ENCODE measurements at places on chromosomes 11 and 22. TPM values are rescaled to one million over a fixed set of nuclear protein-coding genes. Genes with fewer than 3 reads are reported as not detected.

The MORC2 gene
- total RNA-seq: 22.7 TPM

The ZNF214 gene
- total RNA-seq: 1.4 TPM

The IL18 gene
- 1.5 TPM for total RNA-seq

- DNase-seq: no peak
- peaks cover 5% of the 10 kb centered on the region for H3K27me3 ChIP-seq
- H3K4me3 ChIP-seq: no peak overlapping the region
- 0 out of 2 replicates have a peak, but pooled peaks cover 6% of the 10 kb centered on the region for H3K36me3 ChIP-seq
- no peak overlapping the region for H3K27ac ChIP-seq
- H3K4me1 ChIP-seq: peaks cover 44% of the 10 kb centered on the region
These were observed 42.2 kb upstream of the CD44 start for GRCh38 chr11:35096723-35097122.

GRCh38 chr11:76714493-76714892, 43.9 kb upstream of the LRRC32 start:
- no peak overlapping the region for H3K27ac ChIP-seq
- H3K27me3 ChIP-seq: peaks cover 30% of the 10 kb centered on the region
- no peaks in the 10 kb centered on the region for H3K4me1 ChIP-seq
- H3K4me3 ChIP-seq: no peak overlapping the region
- H3K36me3 ChIP-seq: no peaks in the 10 kb centered on the region

DNA sequence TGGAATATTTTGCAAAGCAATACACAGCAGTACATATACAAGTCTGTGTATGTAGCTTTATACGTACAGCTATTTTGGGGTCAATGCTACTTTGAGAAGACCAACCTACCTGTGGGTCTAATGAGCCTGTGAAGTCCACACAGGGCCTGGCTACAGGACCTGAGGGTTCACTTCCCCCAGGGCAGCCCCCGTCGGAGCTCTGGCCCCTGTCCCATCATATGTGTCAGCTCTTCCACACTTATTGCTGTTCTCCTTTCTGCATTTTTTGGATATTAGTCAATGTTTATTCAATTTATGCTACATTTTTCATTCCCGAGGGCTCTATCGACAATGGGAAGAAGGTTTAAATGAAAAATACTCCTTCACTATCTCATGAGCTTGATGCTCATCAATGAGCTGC, 1473.6 kb downstream of the BRD1 start:
- H3K4me3 ChIP-seq: no peak overlapping the region
- H3K36me3 ChIP-seq: peaks cover 6% of the 10 kb centered on the region
- no peaks in the 10 kb centered on the region for H3K27me3 ChIP-seq
- DNase-seq: no peak

Data from HFFc6 (cell line).